ENCODE measurements at places on chromosomes 5 and 9. TPM values are rescaled to one million over a fixed set of nuclear protein-coding genes. Genes with fewer than 3 reads are reported as not detected.

- no peak for DNase-seq
Measured at GRCh38 chr5:110167384-110167783, 477.7 kb downstream of the MAN2A1 start.

DNA sequence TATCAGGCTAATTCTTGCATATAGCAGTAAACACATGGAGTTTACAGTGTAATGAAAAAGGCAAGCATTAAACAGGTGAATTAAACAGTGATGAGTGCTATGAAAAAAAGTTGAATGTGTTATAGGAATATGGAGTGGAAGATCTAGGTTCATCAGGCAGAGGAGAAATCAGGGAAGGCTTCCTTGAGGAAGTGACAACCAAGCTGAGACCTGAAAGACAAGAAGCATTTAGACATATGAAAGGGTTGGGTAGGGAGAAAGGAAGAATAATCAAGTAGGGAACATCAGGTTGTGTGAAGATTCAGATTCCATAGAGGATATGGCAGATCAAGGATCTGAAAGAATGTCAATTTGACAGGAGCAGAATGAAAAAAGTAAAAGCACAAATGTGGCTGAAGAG is 612.5 kb downstream of the PRELID2 start:
- no peak for DNase-seq

DNA sequence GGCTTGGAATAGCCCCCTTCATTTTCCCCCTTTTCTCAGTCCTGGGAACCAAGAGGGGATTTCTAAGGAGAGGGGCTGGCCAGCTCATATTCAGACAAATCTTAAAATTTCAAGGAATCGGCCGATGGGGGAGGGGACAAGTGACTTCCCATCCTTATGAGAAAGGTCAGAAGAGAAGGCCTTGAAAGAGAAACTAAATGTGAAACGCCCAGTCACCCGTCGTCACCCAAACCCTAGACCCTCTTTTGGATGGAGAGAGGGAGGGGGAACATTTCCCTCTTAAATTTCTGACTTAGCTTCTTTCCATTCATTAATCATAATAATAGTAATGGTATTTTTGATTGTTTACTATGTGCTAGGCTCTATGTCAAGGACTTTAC is 850 bp upstream of the CCL19 start:
- no peak for DNase-seq

GRCh38 chr9:95820074-95820473 is 55.4 kb upstream of the ERCC6L2 start:
- DNase-seq: no peak

DNA sequence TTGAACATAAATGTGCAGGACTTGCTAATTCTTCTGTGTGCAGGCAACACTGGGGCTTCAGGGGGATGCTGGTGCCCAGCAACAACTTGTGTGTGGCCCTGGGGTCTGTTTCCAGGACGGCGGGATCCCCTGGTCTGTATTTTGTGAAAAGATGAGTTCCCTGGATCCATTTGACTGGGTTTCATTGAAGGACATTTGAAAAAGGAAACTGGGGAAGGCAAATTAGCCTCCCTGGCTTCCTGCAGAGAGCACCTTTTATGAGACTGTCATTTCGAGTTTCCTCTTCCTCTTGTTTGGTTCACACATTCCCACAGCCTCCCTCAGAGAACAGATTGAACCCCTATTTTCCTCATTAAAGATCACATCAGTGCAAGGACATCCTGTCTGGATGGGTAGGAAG is 63.1 kb downstream of the FOXI1 start:
- no peak for DNase-seq

DNA sequence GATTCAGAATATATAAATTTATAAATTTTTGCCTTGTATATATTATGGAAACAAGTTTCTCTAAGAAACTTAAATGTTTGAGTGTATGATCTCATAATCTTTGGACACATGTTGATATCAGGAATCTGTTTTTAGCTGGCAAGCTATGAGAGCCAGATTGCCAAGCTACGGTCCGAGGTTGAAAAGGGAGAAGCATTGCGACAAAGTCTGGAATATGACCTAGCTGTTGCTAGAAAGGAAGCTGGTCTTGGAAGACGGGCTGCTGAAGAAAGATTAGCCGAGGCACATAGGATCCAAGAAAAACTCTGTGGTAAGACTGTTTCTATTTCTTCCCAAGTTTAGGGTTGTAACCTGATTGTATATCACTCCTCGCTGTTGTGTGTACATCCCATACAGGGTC is 25.9 kb downstream of the CCDC171 start:
- DNase-seq: no peak

HAND1 gene
- not detected for total RNA-seq

CRB2 gene
- total RNA-seq: not detected

IL4 gene
- total RNA-seq: not detected

DNA sequence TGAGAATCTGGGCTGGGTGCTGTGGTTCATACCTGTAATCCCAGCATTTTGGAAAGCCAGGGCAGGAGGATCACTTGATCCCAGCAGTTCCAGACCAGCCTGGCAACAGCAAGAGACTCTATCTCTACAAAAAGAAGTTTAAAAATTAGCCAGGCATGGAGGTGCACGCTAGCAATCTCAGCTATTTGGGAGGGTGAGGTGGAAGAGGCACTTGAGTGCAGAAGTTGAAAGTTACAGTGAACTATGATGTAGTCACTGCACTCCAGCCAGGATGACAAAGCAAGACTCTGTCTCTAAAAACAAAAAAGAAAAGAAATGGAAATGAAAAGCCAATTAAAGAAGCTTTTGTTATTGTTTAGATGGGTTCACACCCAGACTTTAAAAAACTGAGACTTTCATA is 131.6 kb upstream of the RASA1 start:
- no peak for DNase-seq

- DNase-seq: no peak
Measured at GRCh38 chr5:118891252-118891651, 97.1 kb downstream of the DTWD2 start.

DNA sequence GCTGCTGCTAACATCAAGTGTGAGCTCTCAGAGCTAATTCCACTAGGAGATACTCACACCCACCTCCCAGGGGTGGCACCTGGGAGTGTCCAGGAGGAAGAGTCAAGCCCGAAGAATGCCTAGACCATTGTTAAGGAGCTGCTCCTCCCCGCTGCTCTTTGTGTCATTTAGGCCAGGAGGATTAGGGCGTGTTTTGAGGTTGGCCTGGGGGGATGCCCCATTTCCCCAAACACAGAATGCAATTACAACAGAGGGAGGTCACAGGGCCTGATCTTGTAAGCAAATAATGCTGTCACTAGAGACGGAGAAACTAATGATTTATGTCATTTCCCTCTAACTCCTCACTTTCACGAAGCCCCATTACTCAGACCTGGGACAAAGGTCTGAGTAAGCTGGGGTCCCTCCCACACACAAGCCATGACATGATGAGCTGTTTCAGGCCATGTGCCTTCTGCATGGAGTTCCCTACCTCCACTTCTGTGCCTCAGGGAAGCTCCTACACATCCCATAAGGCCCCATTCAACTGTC is 312.5 kb downstream of the ACTL7B start:
- DNase-seq: no peak

PDCD1LG2 gene
- total RNA-seq: 1.2 TPM

GRCh38 chr9:109098171-109098959 is 21.4 kb downstream of the TMEM245 start:
- no peak for DNase-seq

- no peak for DNase-seq
Measured at GRCh38 chr5:76601470-76601869, 21.7 kb downstream of the F2RL2 start.

GRCh38 chr9:133848471-133849109 is 110.4 kb upstream of the SARDH start:
- DNase-seq: no peak

NIPAL4 gene
- total RNA-seq: 12.0 TPM

PTGER4 gene
- 19.4 TPM for total RNA-seq

GRCh38 chr5:170986598-170986997 is 124.8 kb downstream of the RANBP17 start:
- DNase-seq: no peak

- DNase-seq: no peak
Measured at GRCh38 chr5:94830520-94830919, 212.1 kb downstream of the SLF1 start.

ARL14EPL gene
- not detected for total RNA-seq

DNA sequence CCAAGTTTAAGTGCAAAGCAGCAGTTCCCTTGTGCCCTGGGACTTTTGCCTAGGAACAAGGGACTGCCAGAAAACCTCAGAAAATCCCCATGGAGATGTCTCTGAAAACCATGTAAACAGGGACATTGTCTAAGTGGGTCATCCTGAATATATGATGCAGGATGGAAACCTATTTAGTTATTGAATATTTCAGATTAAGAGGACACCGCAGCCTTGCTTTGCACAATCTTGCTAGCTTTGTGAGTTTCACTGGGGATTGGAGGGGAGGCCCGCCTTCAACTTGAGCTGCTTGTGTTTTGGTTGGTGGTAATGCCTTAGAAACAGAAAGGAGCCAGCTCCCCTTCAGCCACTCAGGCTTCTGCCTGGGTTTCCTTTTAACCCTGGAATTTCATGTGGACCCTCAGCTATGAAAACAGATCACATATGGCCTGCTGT is 112.8 kb downstream of the C9orf152 start:
- DNase-seq: no peak

DNA sequence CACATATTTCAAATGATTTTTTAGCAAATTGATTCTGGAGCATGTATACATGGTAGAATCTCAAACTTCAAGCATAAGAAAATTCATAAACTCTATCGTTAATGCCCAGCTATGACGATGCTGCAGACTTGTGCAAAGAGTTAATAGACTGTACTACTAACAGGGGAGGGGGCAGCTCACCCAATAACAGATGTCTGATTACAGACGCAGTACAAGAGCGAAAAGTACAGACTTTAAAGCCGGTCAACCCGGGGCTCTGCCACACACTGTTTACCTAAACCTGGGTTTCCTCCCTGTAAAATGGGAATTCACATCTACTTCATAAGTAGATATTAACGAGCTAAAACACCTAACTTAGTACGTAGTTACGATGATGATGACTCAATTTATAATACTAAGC is 651 bp downstream of the TRIM23 start:
- DNase-seq: no peak

SLC45A2 gene
- not detected for total RNA-seq

DNA sequence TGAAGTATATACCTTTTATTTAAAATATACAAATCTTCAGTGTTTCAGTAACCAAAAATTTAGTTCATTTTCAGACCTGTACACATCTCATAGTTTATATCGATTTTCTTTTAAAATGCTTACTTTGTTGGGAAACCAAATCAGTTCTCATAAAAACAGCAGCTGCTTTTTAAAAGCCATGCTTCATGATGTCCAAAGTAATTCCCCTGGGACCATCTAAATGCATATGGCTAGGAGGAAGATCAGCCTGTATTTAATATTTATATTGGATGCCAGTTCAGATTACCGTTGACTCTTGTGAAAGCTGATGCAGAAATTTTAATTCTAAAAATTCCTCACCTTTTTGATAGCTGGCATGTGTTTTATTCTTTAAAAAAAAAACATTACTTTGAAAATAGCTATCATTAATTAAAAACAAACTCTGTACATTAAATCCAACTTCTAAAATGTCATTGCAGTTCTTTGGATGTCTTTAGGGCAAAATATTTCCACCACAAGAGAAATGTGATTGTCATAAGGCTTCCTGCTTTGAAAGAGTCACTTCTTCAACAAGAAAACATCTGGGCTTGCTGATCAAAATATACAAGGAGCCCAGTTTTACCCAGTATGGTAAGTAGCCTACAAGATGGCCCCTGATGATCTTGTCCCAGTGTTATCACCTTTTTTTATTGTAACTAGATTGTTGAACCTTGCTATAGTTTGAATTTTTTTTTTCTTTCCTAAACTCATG is 1242.9 kb upstream of the CDH6 start:
- no peak for DNase-seq

GRCh38 chr5:53368966-53369605 is 111.3 kb upstream of the FST start:
- DNase-seq: no peak

ZFP2 gene
- total RNA-seq: 2.2 TPM

DNA sequence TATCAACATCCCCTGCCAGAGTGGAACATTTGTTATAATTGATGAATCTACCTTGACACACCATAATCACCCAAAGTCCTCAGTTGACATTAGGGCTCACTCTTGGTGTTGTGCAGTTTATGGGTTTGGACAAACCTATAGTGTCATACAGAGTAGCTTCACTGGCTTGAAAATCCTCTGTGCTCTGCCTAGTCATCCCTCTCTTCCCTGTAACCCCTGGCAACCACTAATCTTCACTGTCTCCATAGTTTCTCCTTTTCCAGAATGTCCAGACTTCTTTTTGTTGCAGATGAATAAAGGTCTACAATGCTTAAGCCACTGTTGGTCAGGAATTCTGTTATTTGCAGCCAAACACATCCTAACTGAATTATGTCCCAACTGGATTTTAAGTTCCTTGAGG is 22.5 kb upstream of the SUB1 start:
- DNase-seq: no peak

UTP15 gene
- total RNA-seq: 20.9 TPM

GRCh38 chr9:37033682-37034304 is at the start of gene PAX5:
PAX5 (minus strand) TSS chr9:37034268; CDS start chr9:37034031, 237 bp downstream.
- DNase-seq: no peak

DNA sequence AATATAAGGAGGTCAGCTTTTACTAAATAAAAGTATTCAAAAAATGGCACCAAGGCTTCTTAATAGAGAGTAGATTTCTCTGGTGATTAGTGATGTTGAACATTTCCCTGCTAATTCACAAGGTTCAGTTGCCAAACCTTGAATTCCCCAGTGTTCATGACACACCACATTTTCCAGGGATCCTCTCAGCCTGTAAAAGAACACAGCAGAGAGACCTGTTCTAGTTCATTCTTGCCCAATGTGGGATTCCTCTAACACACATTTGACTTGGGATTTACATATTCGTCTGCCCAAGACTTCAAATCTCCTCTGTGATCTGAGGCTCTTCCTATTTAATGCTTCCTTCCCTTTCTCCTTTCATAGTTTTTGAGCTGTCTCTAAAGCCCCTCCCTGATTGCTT is 273.2 kb upstream of the CDH9 start:
- DNase-seq: no peak

- DNase-seq: no peak
Measured at GRCh38 chr5:66209350-66209749, 65.2 kb downstream of the SREK1 start.

DNA sequence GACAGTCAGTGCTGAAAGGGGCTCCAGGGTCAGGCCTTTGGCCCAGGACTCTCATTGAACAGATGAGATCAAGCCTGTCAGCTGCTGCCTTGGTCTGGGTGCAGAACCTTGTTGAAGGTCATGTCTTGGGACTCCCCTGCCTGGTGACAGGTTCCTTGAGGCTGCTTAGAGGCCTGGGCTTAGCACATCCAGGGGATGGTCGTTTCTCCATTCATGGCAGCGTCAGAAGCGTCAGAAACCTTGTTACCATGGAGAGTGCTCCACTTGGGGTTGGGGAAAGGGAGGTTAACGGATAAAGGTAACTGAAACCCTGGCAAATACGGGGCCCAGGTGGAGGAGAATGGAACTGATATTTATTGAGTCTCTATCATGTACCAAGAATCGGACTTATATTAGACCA is 8.8 kb downstream of the ARPC5L start:
- DNase-seq: no peak

GRCh38 chr9:85522459-85523092 is 219.2 kb downstream of the AGTPBP1 start:
- no peak for DNase-seq

GRCh38 chr5:127568166-127568565 is 50.7 kb downstream of the PRRC1 start:
- DNase-seq: no peak

All from vagina (tissue), 2 donors.